Activated naive CD4-positive, alpha-beta T cell treated with anti-CD3 and anti-CD28 coated beads for 36 hours (primary cell): ENCODE measurements at places on chromosomes 1 and 21.
A peak's percentile ranks its signal among the peaks of the same experiment; 100 is the strongest.

DNA sequence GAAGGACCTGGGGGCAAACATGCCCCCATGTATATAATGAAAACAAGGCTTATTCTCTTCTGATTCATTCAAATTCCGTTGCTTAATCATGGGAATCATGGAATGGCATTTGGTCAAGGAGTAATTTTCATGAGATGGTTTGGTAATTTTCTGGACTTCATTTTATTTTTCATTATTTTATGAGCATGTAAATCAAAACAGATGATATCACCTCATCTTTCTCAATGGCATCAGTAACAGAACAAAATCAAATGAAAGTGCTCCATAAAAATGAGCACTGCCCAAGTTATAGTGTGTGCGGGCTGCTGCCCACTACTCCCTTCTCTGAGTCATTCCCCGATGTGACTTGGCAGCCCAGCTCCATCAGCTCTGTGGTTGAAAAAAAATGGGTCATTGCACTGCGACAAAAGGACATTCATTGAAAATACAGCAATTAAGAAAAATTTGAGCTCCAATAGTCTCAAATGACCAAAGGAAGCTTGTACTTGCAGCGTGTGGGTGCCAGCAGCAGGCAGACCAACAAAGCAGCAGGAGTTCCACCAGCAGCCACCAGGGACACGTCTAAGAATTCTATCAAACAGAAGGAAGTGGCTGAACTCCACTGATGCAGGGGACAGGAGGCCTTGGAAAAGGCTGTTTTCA lies 84.3 kb upstream of the VAV3 start:
- DNase-seq: peak; percentile 51

- DNase-seq: peak; percentile 34
Measured at GRCh38 chr1:24870551-24871195, 59.4 kb downstream of the RUNX3 start.

DNA sequence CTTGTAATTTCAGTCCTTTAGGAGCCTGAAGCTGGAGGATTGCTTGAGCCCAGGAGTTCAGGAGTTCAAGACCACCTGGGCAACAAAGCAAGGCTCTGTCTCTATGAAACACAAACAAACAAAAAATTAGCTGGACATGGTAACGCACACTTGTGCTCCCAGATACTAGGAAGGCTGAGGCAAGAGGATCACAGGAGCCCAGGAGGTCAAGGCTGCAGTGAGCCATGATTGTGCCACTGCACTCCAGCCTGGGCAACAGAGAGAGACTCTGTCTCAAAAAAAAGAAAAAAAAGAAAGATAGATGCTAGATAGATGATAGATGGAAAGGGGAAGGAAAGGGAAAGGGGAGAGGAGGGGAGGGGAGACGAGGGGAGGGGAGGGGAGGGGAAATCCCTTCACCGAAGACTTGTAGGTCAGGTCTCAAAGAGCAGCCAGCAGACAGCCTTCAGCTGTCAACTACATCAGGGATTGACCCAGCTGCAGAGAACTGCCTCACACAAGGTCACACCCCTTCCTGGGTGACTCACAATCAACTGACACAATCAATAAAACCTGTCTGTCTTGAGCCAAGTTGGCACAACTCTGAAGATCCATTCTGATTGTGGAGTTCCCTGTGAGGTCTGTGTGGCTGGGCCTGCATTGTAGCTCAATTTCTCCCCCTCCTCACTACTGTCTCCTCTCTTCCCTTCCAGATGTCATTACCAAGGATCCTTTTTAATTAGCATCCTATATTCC lies 200.6 kb downstream of the RGS7 start:
- no peak for DNase-seq

DNA sequence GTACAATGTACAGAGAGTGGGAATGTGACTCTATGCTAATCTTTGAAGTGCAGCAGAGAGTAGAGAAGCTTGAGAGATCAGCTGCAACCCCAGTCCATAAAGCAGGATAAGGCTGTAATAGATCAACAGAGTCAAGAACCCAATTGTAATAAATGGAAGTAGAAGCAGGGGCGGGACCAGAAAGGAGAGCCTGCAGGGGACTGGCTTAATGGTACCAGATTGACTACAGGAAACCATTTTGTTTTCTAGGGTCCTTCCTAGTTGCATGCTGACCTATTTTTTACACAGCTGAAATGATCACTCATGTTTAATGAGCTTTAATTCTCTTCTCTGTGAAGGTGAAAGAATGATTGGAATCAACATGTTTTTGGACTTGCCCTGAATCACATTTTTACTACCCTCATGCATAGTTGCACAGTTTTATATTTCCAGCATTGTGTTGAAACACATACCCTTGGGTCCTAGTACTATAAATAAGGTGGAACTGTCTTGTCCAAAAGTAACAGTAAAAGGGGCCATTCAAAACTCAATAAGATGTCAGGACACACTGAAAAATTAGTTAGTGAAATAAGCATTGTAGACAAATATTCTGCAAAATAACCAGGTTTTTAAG lies 69.8 kb downstream of the GPR88 start:
- no peak for DNase-seq

DNA sequence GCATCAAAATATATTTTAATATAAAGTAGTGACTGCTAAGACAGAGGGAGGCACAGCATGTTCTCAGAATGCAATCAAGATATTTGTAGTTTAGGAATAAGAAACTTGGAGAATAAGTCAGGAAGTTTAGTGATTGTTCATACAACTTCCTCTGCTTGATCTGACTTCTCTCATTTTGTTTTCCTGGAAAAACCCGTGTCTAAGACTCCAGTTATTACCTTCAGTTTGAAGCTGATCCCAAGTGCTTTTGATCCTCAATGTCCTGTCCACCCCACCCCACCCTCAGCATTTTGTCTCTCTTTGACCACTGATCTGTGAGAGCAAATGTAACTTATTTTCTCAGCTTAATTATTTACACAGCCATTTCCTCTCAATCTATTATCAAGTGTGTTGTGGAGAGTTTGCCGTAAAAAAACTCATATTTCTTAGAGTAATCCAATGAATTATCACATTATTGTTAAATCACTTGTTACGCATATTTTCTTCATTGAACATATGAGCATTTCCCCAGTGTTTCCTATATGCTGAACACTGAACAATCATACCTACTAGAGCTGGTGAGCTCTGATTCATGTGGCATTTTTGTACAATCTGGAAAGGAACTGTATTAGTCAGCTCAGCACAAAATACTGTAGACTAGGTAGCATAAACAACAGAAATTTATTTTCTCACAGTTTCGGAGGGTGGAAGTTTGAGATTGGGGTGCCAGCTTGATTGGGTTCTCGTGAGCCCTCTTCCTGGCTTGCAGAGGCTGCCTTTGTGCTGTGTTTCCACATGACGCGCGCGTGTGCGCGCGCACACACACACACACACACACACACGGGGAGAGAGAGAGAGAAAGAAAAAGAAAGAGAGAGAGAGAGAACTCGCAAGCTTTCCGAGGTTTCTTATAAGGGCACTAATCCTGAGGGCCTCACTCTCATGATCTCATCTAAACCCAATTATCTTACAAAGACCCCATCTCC lies 65.5 kb upstream of the DPYD start:
- DNase-seq: no peak

DNA sequence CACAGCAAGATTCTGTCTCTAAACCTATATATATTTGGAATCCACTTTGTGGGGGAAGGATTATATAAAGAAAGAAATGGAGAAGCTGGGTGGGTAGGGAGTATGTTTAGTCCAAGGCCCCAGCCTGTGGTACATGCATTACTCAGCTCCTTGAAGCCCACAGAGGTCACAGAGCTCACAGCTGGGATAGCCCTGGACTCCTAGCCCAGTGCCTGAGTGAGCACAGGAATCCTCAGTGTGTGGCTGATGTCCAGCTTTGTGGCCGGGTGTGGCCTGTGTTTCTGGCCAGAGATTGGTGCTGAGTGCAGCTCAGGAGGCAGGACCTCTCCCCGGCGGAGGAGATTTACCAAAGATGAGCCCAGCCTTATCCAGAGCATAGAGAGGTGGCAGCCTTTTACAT lies 7.6 kb downstream of the CAPN9 start:
- no peak for DNase-seq

DNA sequence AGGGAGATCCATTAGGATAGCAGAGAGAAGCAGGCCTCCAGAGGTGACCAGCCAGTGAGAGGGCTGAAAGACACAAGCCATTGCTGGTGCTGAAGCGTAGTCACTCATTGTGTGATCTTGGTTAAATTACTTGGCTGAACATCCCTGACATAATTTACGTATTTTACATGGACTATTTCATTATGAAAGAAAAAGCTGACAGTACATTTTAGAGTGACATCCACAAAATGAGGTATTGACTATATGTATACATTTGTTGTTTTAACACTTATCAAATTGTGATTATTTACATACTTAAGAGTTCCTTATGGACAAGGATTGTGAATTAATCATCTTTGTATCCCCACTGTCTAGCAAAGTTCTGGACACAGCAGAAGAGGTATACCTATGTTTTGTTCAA lies 14.9 kb downstream of the DESI2 start:
- no peak for DNase-seq

DNA sequence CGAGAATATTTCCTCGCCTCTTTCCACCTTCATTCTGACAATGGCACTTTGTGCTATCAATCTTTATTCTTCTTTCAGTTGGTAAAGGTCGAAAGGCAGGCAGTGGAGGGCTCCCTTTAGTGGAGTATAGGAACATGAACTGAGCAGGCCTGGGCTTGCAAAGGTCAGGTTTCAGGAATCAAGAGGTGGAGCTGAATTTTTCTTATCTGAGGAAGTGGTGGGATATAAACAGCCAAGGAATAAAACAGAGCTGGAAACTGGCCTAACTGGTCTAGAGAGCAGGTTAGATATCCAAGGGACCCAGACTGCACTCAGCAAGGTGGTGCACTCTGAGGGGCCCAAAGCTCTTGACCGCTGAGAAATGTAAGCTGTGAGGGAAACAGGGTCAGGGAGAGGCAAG lies 99.1 kb downstream of the PLA2G4A start:
- no peak for DNase-seq

DNA sequence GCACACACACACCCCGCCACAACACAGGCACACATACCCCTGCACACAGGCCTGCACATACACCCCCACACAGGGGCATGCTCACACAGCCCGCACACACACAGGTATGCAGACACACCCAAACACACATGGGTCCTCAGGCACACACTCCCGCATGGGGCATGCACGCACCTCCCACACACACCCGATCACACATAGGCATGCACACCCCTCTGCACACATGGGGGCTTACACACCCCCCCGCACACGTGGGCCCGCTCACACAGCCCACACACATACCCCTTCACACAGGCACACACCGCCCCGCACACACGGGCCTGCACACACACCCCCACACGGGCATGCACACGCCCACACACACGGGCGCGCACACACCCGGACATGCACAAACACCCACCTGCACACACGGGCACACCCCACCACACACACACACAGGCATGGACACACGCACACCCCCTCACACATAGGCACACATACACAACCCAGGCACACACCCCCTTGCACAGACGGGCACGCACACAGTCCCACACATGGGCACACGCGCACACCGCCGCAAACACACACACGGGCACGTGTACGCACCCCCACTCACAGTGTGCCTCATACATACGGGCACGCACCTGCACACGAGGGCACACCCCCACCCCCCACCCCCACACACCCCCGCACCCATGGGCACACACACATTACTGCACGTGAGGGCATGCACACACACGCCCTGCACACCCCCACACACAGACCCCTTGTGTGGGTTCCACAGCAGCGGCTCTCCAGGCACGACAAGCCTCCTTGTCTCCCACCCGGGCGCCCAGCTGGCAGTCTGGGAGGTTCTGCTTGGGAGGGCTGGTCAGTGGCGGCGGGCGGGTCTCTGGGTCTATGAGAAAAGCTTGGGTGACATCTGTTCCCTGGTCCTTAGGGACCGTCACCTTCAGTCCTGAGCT lies 8.3 kb downstream of the ATAD3B start:
- DNase-seq: no peak

DNA sequence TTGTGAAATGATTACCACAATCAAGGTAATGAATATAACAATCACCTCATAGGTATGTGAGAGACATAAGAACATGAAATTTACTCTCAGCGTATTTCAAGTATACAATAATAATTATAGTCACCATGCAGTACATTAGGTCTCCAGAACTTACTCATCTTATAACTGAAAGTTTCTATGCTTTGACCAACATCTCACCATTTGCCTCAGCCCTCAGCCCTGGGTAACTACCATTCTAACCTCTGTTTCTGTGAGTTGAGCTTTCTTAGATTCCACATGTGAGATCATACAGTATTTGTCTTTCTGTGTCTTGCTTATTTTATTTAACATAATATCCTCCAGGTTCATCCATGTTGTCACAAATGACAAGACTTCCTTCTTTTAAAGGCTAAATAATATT lies 57.3 kb downstream of the AGO3 start:
- DNase-seq: no peak

GRCh38 chr1:48470481-48470855 lies 1.5 kb downstream of the SPATA6 start:
- no peak for DNase-seq

DNA sequence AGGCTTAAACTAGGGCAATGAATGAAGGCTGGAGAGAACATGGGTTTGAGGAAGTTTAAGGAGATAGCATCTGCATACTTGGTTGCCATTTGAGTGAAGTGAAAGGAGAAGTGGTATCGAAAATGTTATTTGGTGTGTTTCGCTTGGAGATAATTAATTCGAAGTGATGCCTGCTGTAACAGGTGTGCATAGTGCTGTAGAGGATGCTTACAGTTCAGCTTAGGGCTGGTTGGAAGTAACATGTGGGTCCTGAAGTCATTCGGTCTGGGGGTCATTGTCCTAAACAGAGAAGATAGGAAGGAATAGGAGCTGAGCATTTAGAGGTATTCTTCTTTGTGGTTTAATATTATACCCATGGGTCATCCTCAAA lies 301 bp upstream of the NUDT17 start:
- no peak for DNase-seq

GRCh38 chr1:230170153-230170547 lies 103.1 kb downstream of the GALNT2 start:
- DNase-seq: no peak

GRCh38 chr1:240935920-240936319 lies 324.0 kb upstream of the GREM2 start:
- DNase-seq: no peak

DNA sequence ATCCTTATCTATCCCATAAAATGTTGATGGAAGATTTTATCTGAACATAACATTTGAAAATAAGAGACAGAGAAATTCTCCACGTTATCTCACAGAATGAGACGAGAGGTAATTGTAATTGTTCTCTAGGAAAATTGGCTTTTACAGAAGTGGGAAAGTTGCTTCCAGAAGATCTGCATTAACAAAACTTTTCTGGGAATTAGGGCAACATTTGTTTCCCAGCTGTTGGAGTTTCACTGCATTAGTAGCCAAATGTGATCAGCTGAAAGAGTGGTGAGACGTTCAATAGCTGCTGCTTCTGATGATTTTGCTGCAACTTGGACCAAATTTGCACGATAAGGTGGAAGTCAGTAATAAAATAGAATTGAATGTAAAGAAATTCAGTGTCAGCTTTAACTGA lies 7.6 kb downstream of the CHODL start:
- DNase-seq: no peak

GRCh38 chr1:29269382-29269781 lies 33.1 kb downstream of the PTPRU start:
- DNase-seq: no peak
